ENCODE measurements at places on chromosomes 6 and 20.
A peak's percentile ranks its signal among the peaks of the same experiment; 100 is the strongest.

DNA sequence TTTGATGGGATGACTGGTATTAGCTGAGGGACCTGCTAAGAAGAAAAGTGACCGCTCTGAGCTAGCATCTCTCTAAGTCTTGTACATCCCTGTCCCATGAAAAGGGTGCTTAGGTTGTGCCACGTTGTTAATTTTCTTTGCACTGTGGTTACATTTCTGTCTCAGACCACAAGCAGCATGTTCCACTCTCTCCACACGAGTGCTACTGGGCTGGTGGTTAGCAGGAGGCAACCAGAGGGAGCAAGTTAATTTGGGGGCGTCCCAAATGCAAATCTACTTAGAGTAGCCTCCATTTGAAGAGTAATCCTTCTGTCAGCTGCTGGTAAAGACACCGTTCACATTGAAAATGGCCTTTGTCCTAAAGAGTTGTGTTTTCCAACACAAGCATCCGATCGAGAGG, 3.4 kb upstream of the SCML4 start:
- no peak for DNase-seq

DNA sequence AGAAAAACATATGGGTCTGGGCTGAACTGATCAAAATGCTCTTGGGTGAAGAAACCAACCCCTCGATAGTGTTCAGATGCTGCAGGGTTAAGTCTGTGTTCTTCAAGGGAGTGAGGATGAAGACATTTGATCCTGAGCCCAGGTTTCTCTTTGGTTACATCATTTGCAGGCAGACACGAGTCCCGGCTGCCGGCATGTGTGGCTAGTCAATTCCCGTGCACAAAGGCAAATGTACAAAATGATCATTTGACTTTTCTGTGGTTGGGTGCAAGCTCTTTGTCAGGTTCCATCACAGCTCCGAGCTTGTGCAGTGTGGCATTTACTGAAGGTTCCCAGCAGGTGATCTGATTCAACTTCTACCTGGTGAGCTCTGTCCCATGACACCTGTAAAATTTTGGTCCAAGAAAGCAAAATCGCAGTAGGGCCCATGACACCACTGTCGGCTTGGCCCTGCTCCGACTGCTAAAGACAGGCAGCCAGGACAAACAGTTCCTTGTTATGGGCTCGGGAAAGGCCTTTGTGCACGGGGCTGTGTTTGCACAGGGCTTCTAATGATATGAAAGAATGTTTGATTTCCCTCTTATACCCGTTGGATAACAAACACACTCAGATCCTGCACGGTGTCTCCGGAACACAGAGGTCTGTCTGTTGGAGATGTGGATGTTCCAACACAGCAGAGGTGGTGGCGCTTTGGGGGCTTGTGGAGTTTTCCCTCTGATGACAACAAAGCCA, 46.9 kb downstream of the GJA10 start:
- peak; percentile 26 for DNase-seq

- DNase-seq = no peak
Observed at GRCh38 chr6:53139841-53140413, 8.7 kb downstream of the GCM1 start.

GRCh38 chr20:9186396-9186795, 117.5 kb downstream of the PLCB4 start:
- DNase-seq = no peak

DNA sequence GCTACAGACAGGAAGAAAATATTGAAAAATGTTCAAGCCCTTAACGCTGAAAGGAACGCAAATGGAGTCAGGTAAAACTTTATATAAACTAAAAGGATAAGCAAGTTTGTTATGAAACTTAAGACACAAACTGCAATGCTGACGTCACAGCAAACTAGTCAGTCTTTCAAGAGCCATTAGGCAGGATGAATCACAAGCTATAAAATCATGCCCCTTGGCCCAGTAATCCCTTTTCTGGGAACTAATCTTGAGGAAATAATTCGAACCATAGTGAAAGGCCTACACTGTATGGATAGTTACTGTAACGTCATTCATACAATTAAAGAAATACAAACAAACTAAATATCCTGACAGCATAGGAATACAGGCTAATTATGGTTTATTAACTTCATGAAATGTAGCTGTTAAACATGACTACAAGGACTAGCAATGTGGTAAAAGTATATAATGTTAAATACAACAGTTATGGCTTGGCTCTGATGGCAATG, 42.7 kb upstream of the HINT3 start:
- no peak for DNase-seq

DNA sequence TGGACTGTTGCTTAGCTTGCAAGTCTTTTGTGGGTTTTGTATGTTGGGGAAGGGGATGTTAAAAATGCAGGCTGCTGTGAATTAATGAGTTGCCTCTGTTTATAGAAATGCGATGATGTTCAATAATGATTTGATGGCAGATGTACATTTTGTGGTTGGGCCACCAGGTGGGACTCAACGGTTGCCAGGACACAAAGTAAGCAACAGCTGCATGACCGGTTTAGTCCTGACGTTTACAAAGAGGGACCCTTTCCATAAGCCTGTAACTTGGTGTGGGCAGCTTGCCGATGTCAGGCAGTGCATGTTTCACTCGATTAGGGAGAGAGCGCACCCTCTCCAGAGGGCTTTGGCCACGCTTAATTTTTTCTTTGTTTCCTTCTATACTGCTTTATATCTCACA, 1.3 kb downstream of the BTBD3 start:
- DNase-seq = peak; percentile 74

GRCh38 chr6:34098045-34098936, 47.6 kb downstream of the GRM4 start:
- no peak for DNase-seq

DNA sequence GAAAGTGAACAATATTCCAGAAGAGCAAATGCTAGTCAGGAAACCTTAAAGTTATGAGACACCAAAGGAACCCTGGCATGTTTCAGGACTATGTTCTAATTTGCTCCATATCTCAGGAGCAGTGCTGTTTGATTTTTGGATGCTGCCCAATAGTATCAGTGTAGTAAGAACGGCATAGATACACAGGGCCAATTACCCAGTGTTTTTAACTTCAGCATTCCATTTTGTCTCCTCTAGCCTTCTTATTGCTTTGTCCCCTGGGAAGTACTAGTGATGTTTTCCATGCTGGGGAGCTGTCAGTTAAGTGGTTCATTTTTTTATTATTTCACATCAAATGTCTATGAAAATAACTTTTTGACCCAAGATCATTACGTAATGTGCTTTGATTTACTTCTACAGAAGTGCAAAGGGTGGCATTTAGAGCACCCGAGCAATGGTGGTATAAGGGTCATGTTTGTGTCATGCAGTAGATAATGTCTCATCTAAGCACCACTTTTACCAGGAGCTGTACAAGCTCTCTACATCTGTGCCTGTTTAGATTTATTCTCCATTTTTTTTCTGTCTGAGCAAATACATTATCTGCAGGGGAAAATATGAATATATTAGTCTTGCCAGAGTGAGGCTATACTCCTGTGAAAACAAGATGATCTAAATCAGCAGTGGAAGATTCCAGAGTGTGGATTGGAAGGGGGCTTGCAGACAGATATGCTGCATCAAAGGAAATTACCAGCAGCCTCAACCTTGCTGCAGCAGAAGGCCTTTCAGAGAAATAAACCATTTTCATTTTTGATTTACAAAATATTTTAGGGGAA, 198.8 kb upstream of the OPRM1 start:
- DNase-seq = peak; percentile 14

GRCh38 chr6:14920276-14920675, 325.6 kb upstream of the JARID2 start:
- no peak for DNase-seq

- peak; percentile 49 for DNase-seq
Observed at GRCh38 chr6:17703256-17703694, 3.5 kb downstream of the NUP153 start.

DNA sequence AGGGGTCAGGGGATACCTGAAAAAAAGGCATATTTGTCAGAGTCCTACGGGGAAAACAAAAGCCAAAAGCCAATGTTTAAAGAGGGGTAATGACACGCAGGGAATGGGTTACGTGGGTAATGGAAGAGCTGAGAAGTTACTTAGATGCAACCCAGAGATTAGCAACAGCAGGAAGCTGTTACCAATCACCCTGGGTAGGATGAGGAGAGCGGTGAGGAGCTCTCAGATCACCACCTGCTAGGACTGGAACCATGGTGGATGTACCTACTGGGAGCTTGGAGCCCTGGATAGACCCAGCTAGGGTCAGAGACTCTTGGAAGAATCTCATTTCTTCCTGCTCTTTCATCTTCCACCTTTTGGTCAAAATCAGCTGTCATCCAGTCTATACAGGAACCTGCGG, 51.2 kb upstream of the RNF24 start:
- DNase-seq = no peak

- DNase-seq = no peak
Observed at GRCh38 chr20:10225439-10226060, 6.9 kb downstream of the SNAP25 start.

DNA sequence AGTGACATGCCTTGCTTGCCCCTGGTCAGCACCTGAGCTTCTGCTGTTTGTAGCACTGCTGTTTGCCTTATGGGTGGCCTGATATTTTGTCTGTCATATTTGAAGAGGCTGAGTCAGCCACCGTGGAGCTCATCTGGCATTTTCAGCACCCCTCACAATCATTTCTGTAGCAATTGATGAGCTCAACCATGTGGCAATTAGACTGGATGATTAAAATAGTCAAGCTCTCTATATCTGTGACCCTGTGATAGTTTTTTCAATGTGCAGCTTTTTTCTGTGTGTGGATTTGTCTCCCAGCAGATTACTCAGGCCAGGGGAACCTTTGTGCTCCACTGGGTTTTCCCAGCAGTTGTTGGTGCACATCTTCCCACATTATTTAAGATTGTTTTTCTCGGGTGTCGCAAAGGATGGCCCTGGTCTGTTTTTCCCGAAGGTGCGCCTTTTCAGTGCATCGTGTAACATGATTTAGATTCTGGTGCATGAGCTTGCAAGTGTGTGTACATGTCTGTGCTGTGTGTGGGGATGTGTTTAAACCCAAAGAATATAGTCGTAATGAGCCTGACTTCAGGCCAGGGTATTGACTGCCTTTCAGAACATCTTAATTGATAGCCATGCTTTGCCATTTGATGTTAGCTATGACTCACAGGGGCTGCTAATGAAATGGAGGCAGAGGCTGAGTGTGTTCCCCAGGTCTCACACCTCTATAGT, 31.6 kb upstream of the GLP1R start:
- DNase-seq = no peak

DNA sequence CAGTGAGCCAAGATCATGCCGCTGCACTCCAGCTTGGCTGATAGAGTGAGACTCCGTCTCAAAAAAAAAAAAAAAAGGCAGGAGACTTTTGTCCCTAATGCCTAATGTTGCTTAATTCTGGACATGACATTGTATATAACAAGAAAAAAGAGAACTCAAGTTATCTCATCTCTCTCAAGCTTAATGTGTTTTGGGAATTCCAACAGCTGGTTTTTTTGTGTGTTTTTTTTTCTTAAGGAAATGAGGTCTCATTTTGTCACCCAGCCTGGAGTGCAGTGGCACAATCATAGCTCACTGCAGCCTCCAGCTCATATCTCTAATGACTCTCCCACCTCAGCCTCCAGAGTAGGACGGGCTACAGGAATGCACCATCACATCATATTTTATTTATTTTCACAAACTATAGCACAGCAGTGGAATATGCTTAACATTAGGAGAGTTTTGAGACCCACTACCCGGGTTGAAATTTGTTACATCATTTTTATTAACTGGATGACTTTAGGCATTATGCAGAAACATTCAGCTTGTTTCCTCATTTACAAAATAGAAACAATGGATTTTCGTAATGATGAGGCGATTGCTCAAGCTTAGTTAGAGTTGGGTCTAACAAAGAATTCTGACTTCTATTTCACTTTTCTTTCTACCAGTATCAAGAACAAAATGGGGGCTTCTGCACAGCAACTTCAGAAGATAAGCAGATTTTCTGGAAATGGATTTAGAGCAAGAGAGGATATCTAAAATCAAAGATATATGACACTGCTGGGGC, 104.1 kb upstream of the BTN3A2 start:
- DNase-seq = no peak

GRCh38 chr6:143859891-143860660, 4.2 kb upstream of the ZC2HC1B start:
- DNase-seq = no peak

DNA sequence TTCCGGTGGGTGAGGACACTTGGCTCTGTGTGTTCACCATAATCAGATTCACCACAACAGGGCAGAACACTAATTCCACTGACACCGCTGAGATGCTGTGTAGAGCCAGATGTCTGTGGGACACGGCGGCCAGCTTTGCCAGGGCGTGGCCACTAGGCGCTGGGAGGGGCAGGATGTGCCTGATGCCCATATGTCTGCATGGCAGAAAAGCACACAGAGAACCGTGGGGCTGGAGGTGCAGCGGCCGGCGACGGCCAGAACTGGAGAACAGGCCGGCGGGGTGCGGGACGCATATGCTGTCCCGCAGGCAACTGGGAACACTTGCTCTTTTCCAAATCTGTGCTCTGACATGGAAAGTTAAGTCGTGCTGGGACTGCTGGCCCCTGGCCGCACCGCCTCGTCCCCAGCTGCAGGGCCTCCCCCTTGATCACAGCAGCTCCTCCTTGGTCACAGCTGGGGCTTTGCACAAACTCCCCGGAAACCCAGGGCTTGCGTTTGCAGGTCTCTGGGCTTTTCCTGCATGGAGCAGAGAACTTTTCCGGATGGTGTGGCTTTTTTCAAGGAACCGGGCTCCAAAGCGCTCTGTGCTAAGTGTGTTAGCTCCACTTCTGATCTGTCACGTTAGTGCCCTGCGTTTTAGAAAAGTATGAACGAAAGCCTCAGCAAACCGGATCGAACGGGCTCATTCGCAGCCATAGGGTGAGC, 31.1 kb downstream of the NTSR1 start:
- peak; percentile 30 for DNase-seq

GRCh38 chr6:122913558-122913957, 82.5 kb upstream of the CLVS2 start:
- DNase-seq = no peak

DNA sequence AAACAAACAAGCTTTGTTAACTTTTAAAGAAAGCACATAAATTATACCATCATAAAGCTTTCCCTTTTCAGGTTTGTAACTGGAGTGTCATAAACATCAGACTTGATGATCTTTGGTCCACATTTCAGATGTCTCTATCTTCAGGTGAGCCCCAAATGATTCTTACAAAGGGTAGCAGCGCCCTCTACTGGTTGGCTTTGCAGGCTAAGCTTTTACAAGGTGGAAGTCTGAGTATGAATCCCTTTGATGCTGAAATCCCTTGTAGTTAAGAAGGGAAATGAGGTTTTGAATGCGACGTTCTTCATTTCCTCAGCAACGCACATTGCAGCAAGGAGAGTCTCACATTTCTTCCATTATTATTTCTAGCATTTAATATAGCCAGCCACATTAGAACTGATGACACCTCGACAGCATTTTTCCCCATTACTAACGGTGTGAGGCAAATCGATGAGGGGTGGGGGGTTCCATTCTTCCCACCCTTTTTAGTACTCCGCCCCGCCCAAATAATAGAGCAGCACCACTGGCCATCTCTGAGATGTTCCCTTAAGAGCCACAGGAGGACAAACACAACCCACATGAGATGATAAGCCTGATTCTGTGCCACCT, 126.3 kb upstream of the NT5E start:
- peak; percentile 67 for DNase-seq

- no peak for DNase-seq
Observed at GRCh38 chr20:32906200-32906599, 47.5 kb downstream of the EFCAB8 start.

GRCh38 chr6:29809249-29809648, 18.4 kb upstream of the HLA-G start:
- DNase-seq = no peak

- DNase-seq = peak; percentile 37
Observed at GRCh38 chr20:18005170-18005989, 36.6 kb downstream of the MGME1 start.

- DNase-seq = no peak
Observed at GRCh38 chr6:15901141-15902115, 227.5 kb upstream of the MYLIP start.

All from lung (tissue), 17 donors.